ENCODE measurements at places on chromosomes 6 and 20.
A peak's percentile ranks its signal among the peaks of the same experiment; 100 is the strongest.

- no peak for DNase-seq
Observed at GRCh38 chr20:3218307-3218988, 9.2 kb downstream of the ITPA start.

DNA sequence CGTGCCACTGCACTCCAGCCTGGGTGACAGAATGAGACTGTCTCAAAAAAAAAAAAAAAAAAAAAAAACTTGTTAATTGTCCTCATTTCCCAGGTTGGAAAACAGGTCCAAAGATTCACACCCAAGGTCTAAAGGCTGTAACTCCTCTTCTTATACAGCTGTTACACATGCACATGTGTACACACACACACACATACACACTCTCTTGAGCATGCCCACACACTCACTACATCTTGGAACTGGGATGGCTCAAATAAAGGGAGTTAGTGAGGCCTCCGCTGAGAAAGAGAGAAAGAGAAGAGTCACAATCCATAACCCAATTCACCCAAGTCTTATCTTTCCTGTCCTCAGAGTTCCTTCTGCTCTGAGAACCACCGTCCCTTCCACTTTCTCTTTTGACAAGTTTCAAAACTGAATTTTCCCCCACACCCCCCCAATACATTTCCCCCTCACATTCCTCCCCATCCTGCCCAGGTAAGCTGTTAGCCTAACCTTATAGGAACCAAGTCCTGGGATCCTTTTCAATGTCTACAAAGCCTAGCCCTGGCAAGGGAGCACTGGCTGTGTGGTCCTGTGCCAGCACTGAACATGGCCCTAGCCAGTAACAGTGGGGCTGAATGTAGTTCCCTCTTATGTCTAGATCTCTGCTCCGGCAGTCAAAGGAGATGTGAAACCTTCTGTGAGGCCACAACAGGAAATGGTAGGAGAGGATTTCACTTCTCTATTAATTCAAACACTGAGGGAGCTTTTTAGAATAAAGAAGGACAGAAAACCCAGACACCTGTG is 3.2 kb upstream of the HLA-DMB start:
- DNase-seq, result no peak

DNA sequence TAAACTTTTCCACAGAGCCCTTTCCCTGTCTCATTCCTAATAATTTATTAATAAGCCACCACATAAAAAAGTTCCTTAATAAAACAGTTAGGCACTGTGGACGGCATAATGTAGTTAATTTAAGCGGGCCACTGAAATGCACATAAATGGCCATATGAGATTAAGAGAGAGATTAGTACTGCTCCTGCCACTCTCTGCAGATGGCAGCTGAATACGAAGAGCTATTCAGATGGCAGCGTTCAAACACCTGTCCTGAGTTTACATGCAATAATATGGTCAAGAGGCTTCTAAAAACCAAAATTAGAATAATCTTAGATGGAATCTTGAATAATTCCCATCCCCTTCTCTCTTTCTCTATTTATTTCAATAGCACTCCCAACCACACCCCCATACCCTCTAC is 461.8 kb downstream of the PKHD1 start:
- DNase-seq, result no peak

DNA sequence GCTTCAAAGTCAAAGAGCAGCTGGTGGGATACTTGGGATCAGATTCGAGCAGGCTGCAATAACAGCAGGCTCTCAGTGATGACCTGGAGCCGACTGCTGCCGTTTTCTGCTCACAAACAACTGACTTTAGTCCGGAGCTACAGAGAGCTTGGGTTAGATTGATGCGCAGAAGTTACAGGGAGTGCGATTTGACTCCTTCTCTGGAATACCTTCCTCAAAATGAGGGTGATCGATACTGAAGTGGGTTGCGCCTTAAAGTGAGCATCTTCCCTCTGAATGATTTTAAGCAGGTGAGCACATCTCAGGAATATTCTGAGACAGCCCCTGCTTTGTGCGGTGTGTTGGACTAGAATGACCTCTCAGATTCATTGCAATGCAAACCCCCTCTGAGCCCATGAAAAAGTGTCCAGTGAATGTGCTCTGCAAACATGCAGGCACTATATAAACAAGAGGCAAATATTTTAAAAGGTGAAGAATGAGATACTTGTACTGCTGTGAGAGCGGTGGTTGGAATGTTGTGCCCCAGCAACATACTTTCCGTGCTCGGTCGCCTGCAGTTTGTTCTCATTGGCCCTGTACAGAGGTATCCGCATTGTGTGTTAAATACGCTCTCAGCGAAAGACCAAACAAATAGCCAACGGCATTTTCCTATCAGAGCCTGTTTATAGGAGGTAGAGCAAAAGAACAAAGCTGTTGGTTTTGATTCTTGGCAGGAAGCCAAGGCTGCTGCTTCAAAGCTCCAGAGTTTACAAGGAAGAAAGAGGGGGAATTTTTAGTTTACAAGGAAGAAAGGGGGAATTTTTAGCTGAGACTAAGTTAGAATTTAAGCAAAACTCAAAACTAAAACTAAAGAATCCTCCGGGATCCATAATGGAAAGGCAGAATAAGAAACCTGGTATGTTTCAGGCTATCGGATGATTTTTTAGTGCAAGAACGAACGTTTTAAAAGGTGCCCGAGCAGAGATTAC is 67.7 kb downstream of the PHACTR2 start:
- peak; percentile 66 for DNase-seq

DNA sequence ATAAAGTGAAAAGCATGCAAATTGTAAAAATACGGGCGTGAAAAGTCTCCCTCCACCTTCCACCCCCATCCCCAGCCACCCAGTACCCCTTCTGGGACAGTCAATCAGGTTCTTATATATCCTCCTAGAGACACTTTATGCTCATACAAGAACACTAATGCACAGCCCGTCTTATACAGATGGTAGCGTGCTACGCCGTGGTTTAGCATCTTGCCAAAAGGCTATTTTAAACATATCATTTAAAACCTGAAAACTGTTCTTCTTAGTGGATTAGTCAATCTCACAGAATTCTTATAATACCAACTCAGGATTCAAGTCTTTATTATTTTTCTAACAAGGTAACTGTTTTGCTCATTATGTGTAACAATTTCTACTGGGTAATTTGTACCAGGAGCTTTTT is 57.2 kb upstream of the MRPS10 start:
- DNase-seq, result no peak

GRCh38 chr6:149934249-149935156 is 7.3 kb upstream of the ULBP2 start:
- no peak for DNase-seq

DNA sequence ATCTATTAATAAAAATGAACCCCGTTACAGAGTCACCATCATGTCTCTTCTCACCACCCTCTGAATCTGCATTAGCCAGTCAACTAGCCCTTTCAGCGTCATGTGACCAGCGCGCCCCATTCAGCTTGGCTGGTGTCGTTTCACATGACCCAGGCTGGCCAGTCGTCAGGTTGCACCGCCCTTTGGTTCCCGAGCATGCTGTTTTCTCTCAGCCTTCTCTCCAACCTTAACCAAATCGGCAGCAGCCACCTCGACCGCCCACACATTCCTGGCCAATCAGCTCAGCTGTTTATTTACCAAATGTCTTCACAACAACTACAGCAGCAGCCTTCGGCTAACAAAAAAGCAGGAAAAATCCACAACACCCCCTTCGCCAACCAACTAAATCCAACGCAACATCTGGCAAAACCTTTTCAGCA is 5.6 kb downstream of the SRSF3 start:
- no peak for DNase-seq

GRCh38 chr20:34322267-34323105 is 19.3 kb upstream of the AHCY start:
- no peak for DNase-seq

Measured in retinal pigment epithelial cell (primary cell).